NAMALWA (cell line): ENCODE measurements at places on chromosomes 12 and 14.
A peak's percentile ranks its signal among the peaks of the same experiment; 100 is the strongest.

DNA sequence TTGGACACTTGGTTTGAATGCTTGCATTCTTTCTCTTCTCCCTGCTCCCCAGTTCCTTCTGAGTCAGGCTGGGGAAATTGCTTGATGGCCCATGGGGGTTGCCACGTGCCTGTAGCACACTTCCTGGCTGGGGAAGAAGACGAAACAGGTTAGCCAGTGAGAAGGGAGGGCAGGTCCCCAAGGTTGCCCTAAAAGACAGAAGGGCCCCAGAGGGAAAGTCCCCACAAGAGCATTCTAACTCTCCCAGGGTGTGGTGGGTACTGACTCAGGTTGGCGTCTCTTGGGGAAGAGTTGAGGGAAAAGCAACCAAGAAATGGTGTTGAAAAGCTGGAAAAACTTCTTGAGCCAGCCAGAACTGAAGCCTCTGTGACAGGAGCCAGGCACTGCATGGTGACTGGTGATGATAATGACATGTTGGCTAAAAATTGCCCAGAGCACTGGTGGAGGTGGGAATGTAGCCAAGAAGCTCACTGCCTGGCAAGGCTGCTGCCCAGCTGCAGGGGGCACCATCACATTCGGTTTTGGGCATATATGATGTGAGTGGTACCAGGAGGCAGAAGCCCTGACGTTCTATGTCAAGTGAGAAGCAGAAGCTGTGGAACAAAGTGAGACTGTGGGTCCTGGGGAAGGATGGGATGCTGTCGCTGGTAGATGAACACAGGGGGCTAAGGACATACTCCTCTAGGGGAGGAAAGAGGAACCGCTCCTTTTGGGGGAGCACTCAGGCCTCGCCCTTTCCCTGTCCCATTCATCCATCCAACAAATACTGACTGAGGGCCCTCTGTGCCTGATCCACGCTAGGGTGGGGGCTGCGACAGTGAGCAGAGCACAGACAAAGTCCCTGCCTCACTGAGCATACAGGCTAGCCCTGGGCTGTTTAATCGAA, 8.1 kb upstream of the RABGGTA start:
- peak; percentile 32 for DNase-seq

DNA sequence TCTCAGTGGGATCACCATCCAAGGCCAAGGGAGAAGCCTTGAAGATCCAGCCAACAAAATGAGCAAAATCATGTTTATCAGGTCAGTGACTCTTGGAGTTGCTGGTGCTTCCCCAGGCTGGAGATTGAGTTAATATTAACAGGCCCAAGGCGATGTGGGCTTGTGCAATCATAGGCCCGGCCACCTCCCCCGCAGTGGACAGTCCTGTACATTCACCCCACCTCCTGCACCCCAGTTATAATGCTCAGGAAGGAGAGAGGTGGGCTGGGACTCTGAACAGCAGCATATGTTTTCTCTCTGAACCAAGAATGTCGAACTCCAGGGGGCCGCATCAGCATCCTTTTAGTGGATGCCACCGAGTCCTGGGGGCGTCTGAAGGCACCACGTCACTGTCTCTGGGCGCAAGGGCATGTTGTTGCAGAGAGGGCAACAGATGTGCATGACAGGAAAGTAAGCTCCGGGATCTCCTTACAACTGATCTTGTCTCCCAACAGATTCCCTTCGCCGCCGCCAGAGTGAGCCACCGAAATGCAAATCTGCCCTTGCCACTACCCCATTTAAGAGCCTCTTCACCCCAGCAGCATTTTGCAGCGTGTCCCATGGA, 32.2 kb upstream of the SERPINA6 start:
- DNase-seq: no peak

GRCh38 chr12:55724226-55724939, 4.2 kb downstream of the RDH5 start:
- peak; percentile 82 for DNase-seq

DNA sequence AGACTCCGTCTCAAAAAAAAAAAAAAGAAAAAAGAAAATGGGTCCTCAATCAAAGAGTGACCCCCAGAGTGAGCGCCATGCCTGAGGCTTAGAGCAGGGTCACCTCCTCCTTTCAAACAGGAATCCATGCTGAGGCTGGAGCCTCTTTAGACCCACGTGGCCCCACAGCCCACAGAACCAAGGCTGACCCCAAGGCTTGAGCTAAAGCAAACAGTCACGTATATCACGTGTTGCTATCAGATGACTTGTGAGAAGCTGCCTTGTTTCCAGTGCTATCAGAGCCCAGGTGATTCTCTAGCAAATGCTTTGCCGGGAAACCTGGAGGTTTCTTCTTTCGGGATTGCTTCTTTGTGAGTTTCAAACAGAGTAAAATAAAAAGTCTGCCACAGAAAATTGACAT, 31.7 kb upstream of the DYNC1H1 start:
- no peak for DNase-seq

DNA sequence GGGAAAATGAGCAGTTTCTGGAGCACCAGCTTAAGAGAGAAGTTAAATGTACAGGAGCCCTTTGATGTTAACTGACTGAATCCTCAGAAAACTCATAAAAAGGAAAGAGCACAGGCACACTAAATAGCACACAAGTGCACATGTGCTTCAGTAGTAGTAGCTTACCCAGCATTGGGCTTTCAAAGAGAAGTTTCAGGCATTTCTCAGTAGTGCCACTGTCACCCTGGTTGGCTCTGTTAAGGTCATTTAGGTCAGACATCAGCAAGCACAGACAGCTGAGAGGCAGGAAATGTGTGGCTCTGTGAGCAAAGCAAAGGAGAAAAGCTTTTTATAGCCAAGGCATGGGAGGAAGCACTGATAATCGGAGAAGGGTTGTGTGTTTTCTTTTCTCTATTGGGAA, 96.3 kb upstream of the HIF1A start:
- DNase-seq: peak; percentile 5

DNA sequence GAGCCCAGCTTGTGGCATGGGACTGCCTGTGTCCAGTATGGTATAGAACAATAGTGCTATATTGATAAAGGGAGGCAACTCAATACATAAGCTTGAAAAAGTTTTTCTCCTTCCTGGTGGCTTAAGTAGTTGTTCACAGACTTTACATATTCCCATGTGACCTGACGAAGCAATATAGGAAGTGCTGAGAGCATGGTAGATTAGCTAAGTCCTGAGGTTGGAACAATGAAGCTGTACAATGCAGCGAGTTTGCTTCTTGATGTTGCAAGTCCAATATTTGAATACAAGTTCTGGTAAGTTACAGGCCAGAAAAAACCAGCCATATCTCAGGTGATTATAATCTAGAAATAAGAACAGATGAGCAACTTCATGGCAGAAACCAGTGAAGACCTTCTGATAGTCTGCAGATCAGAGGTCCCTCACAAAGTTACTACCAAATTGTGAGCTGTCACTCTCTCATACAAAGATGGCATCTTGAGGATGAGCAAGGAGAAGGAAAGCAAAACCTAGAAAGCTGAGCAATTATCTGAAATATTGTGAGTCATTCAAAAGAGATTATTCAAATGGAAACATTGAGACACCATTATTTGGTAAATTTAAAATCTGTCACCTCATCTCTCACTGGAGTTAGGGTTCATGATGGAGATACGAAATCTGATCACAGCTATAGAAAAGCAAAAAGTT, 72.9 kb upstream of the BTG1 start:
- DNase-seq: no peak

GRCh38 chr12:32031109-32031508, 71.9 kb downstream of the RESF1 start:
- no peak for DNase-seq

DNA sequence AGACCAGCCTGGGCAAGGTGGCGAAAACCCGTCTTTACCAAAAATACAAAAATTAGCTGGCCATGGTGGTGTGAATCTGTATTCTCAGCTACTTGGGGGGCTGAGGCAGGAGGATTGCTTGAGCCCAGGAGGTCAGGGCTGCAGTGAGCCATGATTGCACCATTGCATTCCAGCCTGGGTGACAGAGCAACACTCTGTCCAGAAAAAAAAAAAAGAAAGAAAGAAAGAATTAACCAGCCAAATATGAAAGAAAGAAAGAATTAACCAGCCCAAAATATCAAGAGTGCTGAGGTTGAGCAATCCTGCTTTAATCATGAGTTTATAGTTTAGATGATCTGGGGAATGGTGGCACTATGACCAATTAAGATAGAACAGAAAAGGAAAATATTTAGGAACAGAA, 3.5 kb upstream of the ACTN1 start:
- DNase-seq: no peak

DNA sequence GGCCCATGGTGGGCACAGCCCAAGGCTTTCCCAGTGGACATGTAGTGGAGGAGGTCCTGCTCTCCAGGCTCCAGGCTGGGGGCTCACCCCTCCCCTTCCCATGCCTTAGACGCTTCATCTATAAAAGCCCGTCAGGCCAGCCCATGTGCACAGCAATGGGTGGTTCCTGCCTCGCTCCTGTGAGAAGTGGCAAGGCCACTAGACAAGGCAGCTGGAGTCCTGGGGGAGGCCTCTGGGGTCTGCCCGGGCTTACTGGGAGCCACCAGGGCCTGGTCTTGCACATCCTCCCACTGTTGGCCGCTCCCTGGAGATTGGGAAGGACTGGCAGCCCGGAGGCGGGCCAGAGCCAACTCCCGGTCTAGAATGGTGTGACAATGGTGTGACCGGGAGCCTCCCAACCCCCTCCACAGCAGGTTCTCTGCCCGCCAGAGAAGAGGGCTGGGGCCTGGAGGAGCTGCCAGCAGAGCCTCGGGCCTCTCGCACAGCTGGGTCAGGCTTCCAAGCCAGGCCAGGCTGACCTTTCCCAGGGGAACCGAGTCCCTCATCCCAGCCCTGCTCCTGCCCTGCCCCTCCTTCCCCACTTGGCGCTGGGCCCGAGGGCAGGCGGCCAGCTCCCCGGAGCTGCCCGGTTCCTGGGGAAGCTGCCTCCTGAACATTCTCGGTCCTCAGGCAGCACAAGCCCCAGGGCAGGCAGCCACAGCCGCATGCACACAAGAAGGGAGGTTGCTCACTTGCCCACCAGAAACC, 97.9 kb downstream of the RFLNA start:
- no peak for DNase-seq
